ENCODE measurements at places on chromosomes 7 and 10. TPM values are rescaled to one million over a fixed set of nuclear protein-coding genes. Genes with fewer than 3 reads are reported as not detected.

CYCS gene
- polyA plus RNA-seq, result 151 TPM

TBATA gene
- not detected for polyA plus RNA-seq

BAIAP2L1 gene
- polyA plus RNA-seq, result not detected

UTF1 gene
- polyA plus RNA-seq, result not detected

NEURL1 gene
- 12.3 TPM for polyA plus RNA-seq

OR6B1 gene
- not detected for polyA plus RNA-seq

BNIP3 gene
- polyA plus RNA-seq, result 95.9 TPM

PTF1A gene
- polyA plus RNA-seq, result not detected

ZP3 gene
- not detected for polyA plus RNA-seq

WIPF3 gene
- 3.8 TPM for polyA plus RNA-seq

UNCX gene
- 1.6 TPM for polyA plus RNA-seq

EN2 gene
- polyA plus RNA-seq, result not detected

EPO gene
- not detected for polyA plus RNA-seq

SMC3 gene
- polyA plus RNA-seq, result 67.7 TPM

SPDYE1 gene
- polyA plus RNA-seq, result not detected

PVRIG gene
- polyA plus RNA-seq, result not detected
